Astrocyte of the hippocampus (primary cell): ENCODE measurements at places on chromosomes 1 and 21.

DNA sequence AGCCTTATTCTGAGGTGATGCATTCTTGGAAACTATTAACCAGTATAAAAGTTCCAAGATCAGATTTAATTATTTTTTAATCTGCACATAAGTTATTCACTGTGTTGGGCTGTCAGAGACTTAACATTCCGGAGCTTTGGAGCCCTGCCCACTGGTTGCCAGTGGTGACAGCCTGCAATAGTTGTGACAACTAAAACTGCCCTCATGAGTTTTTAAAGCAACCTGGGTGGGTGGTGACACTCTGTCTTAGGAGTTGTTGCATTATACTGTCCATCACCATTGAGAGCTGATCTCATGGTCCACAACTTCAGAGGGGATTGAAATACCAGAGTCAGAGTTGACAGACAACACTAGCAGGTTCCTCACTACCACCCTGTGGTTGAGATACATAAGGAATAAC is 653.9 kb upstream of the USP24 start:
- DNase-seq, result peak; percentile 82

GRCh38 chr1:226131639-226132038 is 54.9 kb downstream of the ACBD3 start:
- DNase-seq, result no peak

GRCh38 chr1:201049248-201049831 is 25.8 kb upstream of the KIF21B start:
- DNase-seq, result no peak

DNA sequence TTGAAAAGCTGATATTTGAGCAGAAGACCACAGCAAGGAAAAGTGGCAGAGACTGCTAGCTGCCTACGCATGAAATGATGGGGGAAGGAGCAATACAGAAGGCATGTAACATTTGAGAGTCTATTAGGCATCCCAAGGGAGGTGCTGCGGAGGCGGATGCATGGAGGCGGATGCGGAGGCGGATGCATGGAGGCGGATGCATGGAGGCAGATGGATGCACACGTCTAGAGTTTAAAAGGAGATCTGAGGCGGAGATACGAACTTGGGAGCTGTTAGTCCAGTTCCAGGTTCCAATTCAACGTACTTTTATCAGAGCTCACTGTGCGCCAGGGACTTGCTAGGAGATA is 744 bp upstream of the DDX20 start:
- peak; percentile 70 for DNase-seq

GRCh38 chr21:42172596-42173483 is 46.1 kb upstream of the ABCG1 start:
- DNase-seq, result no peak

- DNase-seq, result peak; percentile 79
Observed at GRCh38 chr1:32201011-32201855, 838 bp downstream of the CCDC28B start.

GRCh38 chr21:45322960-45323461 is 35.3 kb upstream of the POFUT2 start:
- peak; percentile 28 for DNase-seq

DNA sequence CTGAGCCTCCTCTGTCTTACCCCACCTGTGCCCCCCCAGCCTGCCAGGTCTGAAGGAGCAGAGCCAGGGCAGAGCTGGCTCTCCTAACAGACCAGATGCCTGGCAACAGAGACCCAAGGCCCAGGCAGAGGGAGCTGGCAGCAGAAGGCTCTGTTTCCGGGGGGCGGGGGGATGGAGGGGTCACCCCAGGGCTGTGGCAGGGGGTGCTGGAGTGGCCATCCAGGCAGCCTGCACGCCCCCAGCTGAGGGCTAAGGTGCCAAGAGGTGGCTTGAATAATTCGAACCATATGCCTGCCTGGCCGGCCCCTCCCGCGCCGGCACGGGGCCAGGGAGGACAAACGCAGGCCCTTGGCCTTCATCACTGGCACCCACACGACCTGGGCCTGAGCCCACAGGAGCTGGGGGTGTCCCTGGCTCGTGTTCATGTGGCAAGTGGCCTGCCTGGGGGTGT is 16.0 kb upstream of the PLEKHG5 start:
- DNase-seq, result no peak

DNA sequence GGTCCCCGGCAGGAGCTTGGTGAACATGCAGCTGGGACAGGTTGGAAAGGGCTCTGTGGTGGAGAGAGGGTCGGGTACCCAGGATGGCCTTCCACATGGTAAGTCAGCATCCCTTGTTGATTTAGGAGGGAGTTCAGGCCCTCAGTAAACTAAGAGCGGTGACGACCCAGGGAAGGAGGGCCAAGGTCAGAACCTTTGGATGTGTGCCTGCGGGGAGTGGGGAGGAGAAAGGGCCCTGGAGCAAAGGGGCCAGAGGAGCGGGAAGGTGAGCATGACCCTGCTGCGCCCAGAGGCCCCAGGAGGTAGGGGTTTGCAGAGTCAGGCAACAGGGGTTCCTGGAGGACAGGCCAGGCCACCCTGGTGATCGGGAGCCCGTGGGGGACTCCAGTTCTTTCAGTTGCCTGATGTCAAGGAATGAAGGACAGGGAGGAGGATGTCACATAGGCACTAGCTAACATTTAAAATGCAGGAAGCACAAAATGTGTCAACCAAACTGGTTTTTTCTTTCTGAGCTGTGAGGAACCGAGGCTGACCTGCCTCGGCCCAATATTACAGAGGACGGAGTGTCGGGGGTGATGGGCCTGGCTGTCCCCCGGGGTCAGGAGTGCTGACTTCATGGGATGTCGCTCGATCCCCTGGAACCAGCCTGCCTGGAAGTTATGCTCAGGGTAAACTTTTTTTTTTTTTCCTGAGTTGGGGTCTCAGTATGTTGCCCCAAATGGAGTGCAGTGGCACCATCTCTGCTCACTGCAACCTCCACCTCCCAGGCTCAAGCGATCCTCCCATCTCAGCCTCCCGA is 117.4 kb upstream of the SLC45A1 start:
- DNase-seq, result no peak

- DNase-seq, result no peak
Observed at GRCh38 chr21:16162953-16163352, 433.2 kb downstream of the USP25 start.
